ENCODE measurements at places on chromosomes 11 and 22.

DNA sequence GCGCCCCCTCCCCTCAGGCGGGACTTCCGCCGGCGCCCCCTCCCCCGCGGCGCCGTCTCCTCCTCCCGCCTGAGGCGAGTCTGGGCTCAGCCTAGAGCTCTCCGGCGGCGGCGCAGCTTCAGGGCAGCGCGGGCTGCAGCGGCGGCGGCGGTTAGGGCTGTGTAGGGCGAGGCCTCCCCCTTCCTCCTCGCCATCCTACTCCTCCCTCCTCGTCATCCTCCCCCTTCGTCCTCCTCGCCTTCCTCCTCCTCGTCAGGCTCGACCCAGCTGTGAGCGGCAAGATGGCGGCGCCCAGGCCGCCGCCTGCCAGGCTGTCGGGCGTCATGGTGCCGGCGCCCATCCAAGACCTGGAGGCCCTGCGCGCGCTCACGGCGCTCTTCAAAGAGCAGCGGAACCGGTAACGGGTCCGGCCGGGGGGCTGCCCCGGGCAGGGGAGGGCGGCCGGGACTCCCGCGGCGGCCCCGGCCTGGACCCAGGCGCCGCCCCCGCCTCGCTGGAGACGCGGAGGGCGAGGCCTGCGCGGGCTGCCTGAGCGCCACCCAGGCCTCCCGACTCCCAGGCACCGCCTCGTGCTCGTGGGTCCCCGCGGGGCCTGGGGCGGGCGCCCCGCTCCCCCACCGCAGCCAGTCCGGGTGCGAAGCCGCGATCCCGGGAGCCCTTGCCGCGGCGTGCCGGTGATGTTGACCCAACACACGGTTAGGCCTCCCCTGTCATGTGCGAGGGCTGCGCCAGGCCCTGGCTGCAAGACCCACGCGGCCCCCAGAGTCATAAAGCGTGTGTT, at the start of gene ATXN10:
Gene ATXN10, plus strand, starts transcription at position 52 of the 781 bp plus-strand sequence. Its CDS starts 230 bp downstream, at position 282.
- DNase-seq: peak; percentile 85

GRCh38 chr22:26382782-26383181, 46.3 kb upstream of the ASPHD2 start:
- no peak for DNase-seq

GRCh38 chr11:71294846-71295600, 42.6 kb upstream of the SHANK2 start:
- DNase-seq: no peak

GRCh38 chr11:10935015-10935559, 77.2 kb upstream of the ZBED5 start:
- DNase-seq: no peak

- peak; percentile 14 for DNase-seq
Measured at GRCh38 chr22:23205339-23206049, 25.2 kb downstream of the BCR start.

- no peak for DNase-seq
Measured at GRCh38 chr11:61327669-61328071, 5.2 kb downstream of the DDB1 start.
